ENCODE measurements at places on chromosomes 16 and 17.
A peak's percentile ranks its signal among the peaks of the same experiment; 100 is the strongest.

DNA sequence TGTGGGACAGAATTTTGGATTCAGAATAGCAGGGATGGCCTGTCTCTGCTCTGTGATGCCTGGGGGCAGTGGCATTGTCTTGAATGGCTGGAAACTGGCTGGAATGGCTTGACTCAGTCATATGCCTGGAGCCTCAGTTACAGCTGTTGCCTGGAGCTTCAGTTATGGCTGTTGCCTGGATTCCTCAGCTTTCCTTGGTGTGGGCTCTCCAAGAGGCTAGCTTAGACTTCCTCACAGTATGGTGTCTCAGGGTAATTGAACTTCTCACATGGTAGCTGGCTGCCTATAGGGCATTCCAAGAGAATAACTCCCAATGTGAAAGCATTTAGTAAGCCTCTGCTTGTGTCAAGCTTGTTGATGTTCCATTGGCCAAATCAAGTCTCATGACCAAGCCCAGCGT, 21.1 kb downstream of the KRT23 start:
- no peak for DNase-seq

GRCh38 chr16:65788434-65789140, 577.9 kb upstream of the CDH5 start:
- no peak for DNase-seq

- DNase-seq, result peak; percentile 59
Observed at GRCh38 chr16:1963806-1964505, 670 bp downstream of the RPS2 start.

DNA sequence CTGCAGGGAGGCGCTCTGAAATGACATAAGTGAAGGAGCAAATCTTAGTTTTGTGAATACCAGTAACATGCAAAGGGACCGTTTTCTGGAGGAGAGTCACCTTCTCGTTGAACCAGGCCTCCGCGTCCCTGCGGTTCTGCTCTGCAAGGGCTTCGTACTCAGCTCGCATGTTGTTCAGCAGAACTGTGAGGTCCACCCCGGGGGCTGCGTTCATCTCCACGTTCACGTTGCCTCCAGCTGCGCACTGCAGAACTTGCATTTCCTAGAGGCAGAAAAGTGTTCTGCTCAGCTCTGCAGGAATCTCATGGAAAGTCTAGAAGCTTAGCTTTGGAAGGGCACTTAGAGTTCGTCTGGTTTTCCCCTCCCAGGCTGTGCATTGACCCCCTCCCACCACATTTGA, 4.1 kb downstream of the KRT25 start:
- no peak for DNase-seq

- no peak for DNase-seq
Observed at GRCh38 chr17:77165577-77165976, 24.8 kb downstream of the SEC14L1 start.

DNA sequence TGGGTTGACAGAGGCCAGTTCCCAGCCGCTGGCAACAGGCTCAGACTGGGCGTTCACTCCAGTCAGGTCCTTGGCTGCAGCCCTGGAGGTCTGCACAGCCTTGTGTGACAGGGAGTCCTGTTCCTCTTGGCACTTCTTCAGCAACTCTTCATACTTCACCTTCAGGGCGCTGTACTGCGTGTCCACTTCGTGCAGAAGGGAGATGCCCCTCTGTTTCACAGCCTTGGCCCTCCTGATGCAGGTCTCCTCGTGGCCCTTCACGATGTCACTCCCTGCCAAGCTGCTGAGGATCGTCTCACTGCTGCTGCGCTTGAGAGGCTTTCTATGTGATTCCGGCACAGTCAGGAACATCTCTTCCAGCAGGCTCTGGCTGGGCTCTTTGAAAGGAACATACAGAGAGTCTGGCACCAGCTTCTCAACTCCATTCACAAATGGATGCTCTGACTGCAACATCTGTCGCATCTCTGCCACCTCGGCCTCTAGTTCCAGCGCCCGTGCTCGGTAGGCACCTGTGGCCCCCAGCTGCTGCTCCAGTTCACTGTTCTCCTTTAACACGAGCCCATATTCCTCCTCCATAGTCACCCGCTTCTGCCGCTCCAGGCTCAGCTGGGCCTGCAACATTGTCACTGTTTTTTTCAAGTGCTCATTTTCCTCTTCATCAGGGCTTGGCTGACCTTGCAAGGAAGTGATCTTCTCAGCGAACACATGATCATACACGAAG, 27.2 kb downstream of the CDR2 start:
- DNase-seq, result no peak

GRCh38 chr16:59634951-59635350, 900.8 kb upstream of the GOT2 start:
- no peak for DNase-seq

- DNase-seq, result no peak
Observed at GRCh38 chr16:15894571-15895374, 6.4 kb upstream of the CEP20 start.

DNA sequence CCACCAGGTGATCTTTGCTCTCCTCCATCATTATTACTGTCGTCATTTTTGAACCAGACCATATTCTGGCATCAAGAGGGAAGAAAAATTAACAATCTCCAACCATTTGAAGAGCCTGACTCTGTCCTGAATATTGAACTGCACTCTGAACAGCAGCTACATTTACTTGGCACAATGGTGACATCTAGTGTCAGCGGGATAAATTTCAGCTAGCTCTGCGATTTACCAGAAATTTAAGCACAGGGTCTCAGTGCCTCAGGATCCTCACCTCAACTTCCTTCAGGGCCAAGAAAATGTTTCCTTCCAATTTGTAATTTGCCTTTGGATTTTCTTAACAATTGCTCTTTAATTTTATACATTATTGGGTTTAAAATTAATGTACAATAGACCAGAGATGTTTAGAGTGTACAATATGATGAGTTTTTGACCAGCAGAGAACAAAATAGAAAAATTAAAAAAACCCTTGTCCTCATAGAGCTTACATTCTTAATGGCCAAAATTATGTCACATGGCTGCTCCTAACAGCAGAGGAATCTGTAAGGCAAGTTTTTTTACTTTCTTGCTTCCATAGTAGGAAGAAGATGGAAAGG, 10.7 kb upstream of the ZNF19 start:
- DNase-seq, result peak; percentile 68

DNA sequence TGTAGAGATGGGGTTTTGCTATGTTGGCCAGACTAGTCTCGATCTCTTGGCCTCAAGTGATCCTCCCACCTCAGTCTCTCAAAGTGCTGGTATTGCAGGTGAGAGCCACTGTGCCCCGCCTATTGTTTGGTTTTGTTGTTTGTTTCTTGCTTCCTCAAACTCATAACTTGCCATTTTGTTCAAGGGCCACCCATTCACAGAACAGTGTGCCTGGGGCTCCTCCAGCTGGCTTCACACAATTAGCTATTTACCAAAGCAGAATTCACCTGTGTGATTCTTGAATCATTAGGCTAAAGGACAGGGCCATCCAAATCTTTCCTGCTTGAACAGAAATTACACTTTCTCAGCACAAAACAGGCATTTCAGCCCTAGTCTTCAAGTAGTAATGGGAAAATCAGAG, 7.2 kb downstream of the ABHD15 start:
- DNase-seq, result no peak
